ENCODE measurements at places on chromosomes 7 and 10.

- DNase-seq: no peak
Measured at GRCh38 chr10:101745074-101745696, 30.7 kb downstream of the FGF8 start.

- no peak for DNase-seq
Measured at GRCh38 chr10:1483246-1483645, 254.1 kb downstream of the ADARB2 start.

DNA sequence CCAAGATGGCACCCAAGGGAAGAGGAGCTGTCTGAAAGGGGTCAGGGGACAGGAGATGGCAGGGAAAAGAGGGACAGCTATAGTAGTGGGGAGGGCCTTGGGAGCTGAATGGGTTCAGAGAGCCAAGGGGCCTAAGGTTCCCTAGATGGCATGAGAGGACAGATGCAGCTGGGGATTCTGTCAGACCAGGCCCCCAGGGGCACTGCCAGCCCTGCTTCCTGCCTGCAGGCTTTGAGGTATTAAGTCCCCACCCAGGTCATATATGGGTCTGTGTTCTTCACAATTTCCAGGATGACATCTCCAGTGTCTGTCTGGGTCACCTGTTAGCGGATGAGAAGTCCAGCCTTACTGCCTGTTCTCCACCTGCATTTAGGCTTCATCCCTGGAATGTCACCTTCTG lies 56.7 kb downstream of the NEURL1 start:
- no peak for DNase-seq

DNA sequence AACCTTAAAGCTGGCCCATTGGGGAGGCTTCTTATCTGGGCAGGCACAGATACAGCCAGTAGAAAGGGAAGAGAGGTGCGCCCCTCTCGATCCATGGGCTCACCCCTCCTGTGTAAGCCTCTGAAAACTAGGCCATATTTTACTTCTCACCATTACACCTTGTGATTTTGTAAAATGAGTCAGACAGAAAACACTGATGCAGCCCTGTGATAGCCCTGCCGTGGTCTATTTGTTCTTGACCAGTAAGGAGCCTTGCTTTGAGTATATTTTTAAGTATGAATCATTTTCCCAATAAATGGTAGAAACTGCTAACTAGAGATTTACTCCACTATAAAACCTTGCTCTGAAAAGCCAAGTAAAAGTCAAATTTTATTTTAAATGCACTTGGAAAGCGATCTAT lies 329.8 kb upstream of the MBL2 start:
- DNase-seq: no peak

- DNase-seq: no peak
Measured at GRCh38 chr10:118343549-118343948, 1.4 kb upstream of the FAM204A start.

GRCh38 chr10:60086862-60087261 lies 180.5 kb upstream of the CCDC6 start:
- DNase-seq: no peak

DNA sequence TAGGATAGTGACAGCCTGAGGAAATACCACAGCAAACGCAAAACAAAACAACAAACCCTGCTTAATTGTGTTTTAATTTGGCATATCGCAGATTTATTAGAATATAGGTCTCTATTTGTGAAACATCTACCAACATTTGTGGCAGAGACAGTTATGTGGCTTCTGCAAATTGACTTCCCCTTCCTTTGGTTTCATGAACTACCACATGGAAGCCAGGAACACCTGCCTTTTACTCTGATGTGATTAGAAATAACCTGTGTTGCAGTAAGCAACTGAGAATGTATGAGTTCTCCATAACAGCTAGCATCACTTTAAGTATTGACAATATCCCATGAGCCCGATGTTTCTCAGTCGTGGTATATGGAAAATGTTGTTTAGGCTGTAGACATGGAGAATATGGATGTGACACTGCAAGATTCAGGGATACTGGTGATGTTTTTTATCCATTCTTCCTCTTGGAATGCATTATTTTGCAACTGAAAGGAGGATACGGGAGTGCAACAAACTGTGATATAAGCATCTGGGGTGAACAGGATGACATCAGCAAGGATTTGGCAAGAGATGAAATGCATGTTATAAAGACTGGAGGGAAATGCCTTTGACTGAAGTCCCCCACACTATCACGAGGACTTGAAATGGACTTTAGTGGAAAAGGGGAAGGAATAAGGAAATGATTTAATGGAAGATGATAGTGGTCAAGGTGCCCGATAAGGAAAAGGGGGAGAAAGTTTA lies 95.9 kb downstream of the CUBN start:
- DNase-seq: no peak
